ENCODE measurements at places on chromosomes 11 and 22.

DNA sequence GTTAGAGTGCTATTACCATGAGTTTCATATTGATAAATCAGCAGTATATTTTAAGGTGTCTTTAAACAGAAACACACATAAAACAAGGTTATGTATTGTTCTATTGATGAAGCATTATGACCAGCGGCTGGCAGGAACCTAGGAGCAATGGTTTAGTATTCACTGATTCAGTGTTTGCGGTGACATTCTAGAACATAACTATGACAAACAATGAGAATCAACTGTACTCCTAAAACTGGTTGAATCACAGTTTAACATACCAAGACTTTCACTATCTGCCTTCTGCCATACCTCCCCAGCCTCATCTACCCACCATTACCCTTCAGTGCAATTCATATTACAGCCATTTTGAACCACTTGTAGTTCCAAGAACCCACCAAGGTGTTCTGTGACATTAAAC is 8.8 kb downstream of the HOATZ start:
- DNase-seq: no peak

DNA sequence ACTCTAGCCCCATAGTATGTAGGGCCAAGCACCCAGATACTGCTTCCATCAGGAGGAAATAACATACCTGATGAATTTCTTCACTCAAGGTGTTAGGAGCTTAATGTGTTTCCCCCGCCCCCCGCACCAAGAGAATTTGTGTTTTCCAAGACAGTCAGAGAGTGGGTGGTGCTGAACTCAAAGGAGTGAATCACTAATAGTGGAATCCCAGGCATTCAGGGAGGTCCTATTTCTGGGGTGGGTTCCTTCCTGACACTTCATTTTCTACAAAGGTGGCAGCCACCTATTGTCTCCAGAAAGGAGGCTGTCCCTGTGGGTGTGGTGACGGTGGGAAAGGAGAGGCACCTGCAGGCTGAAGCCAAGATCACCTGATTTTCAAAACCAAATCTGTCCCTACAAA is 50.8 kb upstream of the ELF5 start:
- no peak for DNase-seq

GRCh38 chr11:70810133-70810532 is 411.8 kb downstream of the CTTN start:
- no peak for DNase-seq

DNA sequence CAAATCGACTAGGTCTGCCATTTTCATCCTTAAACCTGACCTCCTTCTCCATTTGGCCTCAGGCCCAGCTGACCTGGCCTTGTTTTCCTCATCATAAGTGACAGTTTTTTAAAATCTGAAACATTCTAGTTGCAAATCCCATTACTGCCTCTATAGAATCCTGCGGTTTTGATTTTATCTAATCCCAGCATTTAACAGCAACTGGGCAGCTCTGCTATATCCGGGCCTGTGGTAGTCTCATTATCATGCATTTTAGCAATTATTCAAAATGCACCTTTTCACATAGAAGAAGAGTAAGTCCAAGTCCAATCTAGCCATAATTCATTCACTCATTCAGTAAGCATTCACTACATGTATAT is 28.6 kb upstream of the BIRC3 start:
- DNase-seq: no peak

DNA sequence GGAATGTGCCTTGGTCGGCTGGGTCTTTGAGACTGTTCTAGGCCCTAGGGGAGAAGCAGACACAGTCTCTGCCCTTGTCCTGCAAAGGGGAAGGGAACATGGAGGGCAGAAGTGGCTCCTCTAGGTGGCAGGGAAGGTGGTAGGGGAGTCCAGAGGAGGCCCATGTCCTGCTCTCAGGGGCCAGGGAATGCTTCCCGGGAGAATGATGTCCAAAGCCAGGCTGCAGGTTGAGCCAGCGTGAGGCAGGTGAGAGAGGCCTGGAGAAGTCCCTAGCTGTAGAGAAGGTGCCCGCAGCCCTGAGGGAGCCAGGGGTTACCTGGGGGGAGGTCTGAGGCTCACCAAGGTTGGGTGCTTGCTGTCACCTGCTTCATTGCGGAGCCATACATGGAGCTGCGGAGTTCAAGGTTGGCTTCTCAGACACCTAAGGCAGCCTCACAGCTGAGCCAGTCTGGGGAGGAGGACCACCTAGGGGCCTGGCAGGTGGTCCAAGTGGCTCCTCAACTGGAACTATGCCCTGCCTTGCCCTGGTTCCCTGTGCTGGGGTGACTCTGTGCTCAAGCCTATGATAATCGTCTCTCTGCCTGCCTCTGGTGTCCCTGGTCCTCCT is 46.1 kb downstream of the SMIM38 start:
- no peak for DNase-seq

- DNase-seq: no peak
Measured at GRCh38 chr11:7563281-7563680, 49.5 kb downstream of the PPFIBP2 start.

GRCh38 chr11:112835591-112836255 is 125.5 kb upstream of the NCAM1 start:
- DNase-seq: no peak

Data from activated CD4-positive, alpha-beta T cell treated with anti-CD3 and anti-CD28 coated beads for 1 hour (primary cell).